ENCODE measurements at places on chromosomes 2 and 18.

- DNase-seq, result no peak
These were observed 75.4 kb upstream of the HDAC4 start for GRCh38 chr2:239476029-239476756.

DNA sequence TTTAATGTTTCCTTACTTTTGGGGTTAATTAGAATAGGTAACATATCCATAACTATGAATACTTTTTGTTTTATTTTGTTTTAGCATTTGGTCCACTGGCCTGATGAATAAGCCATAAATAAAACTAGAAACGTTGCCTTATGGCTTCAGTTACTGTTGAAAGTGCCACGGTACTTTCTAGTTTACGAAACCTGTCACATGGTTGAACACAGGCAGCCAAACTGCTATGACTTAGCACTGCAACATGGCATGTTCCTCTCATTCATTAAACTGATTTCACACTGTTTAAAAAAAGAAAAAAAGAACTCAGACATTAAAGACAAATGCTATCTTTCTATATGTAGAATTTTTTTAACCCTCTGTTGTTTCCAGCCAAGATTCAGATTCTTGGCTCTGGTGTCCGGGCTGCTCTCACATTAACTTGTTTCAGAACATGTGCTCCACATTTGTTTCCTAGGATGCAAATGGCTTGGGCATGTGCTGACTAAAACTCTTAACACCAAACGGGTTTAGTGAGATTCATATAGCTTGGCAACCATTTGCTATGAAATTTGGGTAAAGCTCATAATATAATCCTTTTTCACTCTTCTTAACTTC is 323.9 kb upstream of the RND3 start:
- no peak for DNase-seq

DNA sequence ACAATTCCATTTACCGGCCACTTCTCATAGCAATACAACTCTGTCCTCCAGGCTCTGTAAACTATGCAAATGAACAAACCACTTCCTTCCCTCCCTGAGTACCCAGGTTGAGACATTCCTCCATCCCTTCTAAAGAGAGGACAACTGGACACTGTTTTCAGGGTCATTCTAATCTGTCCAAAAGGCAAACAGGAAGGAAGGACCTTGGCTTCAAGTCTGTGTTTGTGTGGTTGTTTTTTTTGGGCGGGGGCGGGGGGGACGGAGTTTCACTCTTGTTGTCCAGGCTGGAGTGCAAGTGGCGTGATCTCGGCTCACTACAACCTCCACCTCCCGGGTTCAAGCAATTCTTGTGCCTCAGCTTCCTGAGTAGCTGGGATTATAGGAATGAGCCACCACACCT is 3.3 kb downstream of the TFCP2L1 start:
- DNase-seq, result no peak

DNA sequence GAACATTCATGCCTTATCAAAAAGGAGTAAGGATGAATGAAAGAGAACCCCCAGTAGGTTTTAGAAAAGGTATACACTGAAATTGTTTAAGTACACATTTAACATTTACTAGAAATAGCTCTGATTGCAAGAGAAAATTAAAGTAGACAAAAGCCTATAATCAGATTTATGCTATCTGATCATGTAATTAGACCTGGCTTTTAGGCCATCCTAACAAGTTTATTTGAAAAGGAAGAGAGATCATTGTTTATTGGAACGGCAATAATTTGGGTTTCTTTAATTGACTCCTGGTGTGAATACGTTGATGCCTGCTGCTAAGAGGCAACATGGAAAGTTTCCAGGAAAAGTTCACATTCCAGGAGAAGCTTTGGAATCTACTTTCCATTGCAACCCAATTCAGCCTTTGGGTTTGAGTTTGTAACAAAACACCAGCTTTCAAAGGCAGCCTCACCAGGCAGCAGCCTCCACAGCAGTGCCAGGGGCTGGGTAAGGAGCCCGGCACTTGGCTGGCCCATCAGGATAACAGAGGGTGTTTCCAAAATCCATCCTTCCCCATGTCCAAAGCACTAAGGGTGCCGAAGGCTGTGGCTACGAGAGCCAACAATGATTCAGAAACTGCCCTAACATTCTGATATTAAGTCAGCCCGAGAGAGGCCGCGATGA is 18.0 kb downstream of the FZD7 start:
- DNase-seq, result no peak

DNA sequence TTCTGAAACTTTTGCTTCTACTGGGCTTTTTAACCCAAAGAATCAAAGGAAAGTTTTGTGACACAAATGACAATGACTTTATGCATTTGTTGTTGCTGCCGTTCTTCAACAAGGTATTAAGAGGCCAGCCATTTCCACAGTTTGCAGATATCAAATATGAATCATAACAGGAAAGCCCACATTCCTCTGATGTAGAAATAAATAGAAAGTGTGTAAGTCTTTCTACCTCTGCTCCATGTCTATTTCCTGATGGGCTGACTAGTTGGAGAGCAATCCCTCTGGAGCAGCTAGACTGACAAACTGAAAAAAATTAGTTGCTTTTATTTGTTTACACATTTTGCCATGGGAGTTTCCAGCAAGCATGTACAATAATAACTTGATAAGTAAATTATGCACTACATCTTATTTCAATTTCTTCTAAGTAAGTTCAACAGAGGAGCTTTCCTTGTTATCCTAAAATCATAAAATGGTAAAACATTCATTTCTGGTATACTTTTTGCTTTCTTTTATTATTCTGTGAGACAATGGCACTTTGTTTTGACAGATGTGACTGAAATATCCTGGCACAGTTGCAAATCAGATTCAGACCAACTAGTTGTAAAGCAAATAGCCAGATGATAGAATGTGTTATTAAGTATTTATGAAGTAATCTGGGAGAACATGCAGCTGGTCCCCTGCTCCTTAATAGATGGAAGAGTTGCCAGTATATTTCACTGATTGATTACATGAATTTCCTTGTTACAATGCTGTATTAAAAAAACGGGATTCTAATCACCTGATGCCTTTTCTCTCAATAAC is 266.7 kb downstream of the METTL4 start:
- no peak for DNase-seq

GRCh38 chr18:64201781-64202180 is 52.9 kb upstream of the LINC00305 start:
- DNase-seq, result no peak

GRCh38 chr18:2468051-2468450 is 103.3 kb downstream of the METTL4 start:
- no peak for DNase-seq

Data from activated CD8-positive, alpha-beta memory T cell treated with anti-CD3 and anti-CD28 coated beads, Interleukin-2, amount 50 U/mL, for 4 hours (primary cell).